ENCODE measurements at places on chromosomes 16 and 17.

- no peak for DNase-seq
Observed at GRCh38 chr17:82291582-82292250, 18.2 kb upstream of the CSNK1D start.

DNA sequence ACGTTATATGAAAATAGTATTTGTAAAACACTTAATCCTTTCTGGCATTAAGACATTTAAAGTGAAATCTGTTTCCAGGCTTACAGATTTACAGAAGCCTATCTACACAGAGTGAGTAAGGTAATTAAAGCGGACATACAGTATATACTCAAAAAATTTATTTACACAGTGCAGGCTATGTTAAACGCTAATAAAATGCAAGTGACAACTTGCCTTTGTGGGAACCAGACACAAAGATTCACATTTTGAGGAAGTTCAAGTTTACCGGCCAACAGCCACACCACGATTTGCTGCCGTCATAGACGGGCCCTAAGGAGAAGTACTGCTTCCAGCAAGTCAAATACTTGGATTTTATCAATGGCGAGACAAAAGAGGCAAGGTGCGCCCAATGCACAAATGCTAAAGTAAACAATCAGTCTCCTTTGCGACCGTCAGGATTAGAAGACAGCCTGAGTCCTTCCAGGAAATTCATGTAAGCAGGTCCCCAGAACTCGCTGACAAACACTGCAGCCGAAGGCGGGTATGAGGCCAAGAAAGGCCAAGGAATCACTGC, 801 bp downstream of the VPS35 start:
- DNase-seq, result no peak

DNA sequence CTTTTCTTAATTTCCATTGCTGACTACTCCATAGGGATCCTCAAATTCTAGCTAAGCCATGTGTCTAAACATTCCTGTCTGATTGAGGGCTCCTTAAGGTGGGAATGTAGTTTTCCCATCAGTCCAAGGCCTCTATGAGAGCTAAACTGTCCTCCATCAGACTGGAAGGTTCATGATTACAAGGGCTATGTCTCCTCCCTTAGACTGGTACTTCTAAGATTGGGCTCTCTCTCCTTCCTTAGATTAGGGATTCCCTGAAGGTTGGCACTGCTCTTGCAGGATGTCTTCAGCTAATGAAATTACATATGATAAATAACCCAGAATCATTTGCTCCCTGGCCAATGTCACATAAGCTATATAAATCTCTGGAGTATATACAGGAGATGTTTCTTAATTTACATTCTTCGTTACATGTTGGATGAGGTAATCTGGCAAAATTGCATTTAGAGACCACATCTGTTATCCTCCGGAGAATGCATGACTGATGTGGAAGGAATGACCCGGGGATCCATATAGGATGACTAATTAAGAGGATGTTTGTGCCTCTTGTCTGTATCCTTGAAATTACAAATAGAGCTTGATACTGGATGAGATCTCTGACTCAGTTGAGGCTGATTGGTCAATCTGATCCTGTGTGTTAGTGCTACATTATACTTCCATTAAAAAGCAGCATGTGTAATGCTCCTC, 14.2 kb downstream of the B4GALNT2 start:
- no peak for DNase-seq

GRCh38 chr17:70563281-70563820, 394.0 kb downstream of the KCNJ2 start:
- DNase-seq, result peak; percentile 71

- DNase-seq, result no peak
Observed at GRCh38 chr17:17693253-17694168, 12.3 kb downstream of the RAI1 start.

DNA sequence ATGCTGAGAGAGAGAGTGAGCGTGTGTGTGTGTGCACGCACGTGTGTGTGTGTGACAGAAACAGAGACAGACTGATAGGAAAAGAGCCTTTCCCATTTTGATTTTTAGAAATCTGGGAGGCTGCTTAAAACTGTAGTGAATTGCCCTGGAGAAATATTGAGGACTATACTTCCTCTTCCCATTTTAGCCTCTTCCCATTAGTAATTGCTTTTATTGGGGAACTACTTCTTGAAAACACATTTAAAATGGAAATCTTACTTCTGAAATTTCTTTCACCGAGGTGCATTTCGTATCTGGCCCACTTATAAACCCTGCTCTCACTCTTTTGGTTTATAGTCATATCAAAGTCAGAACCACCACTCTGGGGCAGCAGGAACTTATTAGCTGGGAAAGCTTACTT, 47.1 kb downstream of the NUP93 start:
- DNase-seq, result no peak

- no peak for DNase-seq
Observed at GRCh38 chr17:7557147-7557764, 1.3 kb upstream of the TNFSF13 start.

DNA sequence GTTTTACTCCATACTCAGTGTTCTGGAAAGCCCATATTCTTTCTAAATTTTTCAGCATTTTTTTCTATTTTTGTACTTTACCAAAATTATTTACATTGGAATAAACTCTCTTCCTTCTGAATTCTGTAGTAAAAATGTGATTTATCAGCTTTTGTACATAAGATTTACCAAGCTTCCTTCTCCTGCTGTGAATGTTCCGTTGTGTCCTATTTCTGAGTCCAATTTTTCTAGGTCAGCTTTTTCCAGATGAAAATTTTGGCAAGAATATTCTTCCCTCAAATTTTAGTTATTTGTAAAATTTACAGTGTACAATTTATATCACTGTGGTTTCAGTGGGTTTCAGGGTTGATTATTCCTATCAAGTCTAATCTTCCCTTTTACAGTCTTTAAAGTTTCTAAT, 27.5 kb downstream of the ASPA start:
- no peak for DNase-seq

All from NCI-H774 (cell line).